ENCODE measurements at places on chromosomes 16 and 17.

DNA sequence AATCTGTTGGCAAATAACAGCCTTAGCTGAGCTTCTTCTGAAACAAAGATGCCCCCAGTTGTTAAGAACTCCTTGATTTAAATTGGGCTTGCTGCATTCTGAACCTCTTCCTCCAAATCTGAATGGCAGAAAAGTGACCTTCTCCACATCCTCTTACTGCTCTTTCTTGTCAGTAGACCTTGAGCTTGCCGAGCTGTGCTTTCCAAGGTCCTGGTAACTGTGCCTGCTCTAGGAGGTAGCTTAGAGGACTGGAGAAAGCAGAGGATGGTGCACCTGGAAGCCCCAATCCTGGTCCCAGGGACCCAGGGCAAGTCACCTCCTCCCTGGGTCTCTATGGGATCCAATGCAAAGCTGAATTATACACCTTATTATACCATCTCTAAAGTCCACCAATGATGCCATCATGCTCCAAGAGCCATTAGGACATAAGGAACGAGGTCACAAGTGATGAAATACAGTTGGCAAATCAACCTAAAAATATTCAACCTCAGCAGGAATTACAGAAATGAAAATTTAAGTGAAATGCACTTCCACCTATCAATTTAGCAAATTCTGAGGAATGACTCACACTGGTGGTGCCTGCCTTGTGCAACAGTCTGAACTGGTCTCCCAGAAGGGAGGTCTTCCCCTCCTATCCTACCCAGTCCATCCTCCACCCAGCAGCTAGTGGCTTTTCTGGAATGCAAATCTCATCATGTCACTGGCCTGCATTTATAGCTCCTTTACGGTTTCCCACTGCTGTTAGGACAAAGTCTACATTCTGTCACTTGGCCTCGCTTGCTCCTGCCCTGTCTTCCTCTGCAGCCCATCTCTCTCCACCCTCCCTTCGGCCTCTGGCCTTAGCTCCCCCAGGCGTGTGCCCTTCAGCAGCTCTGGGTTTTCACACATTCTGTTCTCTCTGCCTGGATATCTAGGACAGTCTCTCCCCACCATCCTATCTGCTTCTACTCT, 36.6 kb downstream of the TOM1L2 start:
- no peak for DNase-seq

GRCh38 chr16:79712276-79712675, 111.7 kb upstream of the MAF start:
- no peak for DNase-seq

DNA sequence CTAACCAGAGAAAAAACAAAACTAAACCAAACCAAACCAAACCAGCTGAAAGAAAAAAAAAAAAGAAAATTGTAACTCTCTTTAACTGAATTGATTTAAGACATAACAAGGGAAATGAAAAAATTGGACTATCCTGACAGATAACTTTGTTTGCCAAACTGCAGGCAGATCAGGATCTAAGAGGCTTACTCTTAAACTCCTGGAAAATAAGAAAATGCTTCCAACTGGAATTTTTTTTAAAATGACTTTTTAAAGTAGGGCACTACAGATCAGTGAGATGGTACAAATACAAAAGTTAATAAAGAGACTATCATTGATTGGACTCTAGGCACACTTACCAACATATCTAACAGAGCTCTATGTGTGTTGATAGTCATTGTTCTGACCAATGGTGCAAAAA, 125.5 kb upstream of the KCNJ16 start:
- DNase-seq, result no peak

DNA sequence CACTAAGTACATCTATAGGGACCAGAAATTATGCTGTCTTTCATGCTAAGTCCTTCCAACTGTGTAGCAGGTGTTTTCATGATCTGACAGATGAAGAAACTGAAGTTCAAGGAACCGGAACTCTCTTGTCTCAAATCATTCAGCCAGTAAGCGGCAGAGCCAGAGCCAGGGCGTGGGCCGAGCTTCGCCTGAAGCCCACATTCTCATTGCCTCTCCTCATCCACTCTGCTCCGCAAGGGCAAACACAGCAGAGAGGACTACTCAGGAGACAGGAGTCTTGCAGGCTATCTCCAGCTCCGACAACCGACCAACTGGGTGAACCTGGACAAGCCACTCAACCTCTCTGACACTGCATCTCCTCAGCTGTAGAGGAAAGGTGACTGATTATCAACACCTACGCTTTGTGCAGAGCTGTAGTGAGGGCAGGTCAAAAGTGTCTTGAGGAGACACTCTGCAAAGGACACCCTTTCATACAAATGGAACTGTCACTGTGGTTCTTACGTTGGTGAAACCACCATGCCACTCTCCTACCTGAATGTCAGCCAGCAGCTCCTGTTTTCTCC, 72.9 kb downstream of the CYTH1 start:
- no peak for DNase-seq

GRCh38 chr17:34386697-34387550, 23.9 kb upstream of the CCL1 start:
- no peak for DNase-seq

GRCh38 chr17:28372203-28372944, 880 bp downstream of the SARM1 start:
- DNase-seq, result no peak

GRCh38 chr16:11636172-11636721, 32.0 kb upstream of the SNN start:
- DNase-seq, result no peak

DNA sequence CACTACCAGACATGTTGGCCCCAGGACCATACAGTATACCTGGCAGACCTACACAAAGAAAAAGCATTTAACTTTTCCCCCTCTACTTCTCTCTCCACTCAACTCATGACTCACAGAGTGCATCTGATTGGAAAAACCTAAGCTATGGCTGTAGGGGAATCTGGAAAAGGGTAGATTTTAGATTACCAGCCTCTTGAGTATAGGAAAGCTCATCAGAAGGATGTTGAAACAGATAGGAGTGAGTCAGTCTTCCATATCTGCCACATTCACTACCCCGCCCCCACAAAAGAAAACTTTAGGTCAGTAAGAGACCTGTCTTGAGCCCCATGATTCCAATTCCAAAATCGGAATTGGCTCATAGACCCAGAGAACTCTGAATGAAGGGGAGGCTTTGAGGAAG, 12.3 kb downstream of the KRT9 start:
- DNase-seq, result no peak

- DNase-seq, result no peak
These were observed 65.9 kb downstream of the RBFOX1 start for GRCh38 chr16:7398536-7398935.

GRCh38 chr17:51079049-51079448, 41.6 kb downstream of the SPAG9 start:
- no peak for DNase-seq

DNA sequence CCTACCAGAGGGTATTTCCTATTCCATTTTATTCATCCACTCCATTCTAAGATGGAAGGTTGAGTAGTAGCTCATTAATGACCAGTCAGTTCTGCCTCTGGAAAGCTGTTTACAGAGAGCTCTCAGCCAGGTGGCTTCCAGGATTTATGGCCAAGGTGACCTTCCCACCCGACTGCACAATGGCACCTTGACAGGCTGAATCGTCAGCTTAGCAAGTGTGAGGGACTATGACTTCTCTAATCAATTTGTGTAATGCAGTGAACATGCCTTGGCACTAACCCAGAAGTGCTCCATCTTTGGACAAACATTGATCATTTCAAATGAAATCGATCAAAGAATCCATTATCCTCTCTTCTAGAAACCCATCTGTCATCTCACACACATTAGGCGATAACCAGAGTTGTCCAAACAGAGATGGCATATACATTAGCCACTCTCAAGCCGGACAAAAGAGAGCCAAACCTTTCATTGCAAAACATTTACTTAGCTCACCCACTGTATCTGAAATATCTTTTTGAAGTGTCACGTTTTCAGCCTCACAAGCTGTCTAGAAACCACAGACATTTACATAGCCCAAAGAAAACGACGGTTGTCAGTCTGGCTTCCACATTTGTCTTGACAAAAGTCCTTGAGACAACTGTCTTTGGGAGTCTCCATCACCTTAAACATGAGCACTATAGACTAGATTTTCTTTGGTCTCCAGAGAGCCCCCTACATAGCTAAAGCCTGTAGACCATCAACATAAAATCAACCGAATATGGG, 35.6 kb downstream of the CLEC3A start:
- DNase-seq, result no peak

- no peak for DNase-seq
These were observed 8.9 kb downstream of the DUS2 start for GRCh38 chr16:68031951-68032350.

DNA sequence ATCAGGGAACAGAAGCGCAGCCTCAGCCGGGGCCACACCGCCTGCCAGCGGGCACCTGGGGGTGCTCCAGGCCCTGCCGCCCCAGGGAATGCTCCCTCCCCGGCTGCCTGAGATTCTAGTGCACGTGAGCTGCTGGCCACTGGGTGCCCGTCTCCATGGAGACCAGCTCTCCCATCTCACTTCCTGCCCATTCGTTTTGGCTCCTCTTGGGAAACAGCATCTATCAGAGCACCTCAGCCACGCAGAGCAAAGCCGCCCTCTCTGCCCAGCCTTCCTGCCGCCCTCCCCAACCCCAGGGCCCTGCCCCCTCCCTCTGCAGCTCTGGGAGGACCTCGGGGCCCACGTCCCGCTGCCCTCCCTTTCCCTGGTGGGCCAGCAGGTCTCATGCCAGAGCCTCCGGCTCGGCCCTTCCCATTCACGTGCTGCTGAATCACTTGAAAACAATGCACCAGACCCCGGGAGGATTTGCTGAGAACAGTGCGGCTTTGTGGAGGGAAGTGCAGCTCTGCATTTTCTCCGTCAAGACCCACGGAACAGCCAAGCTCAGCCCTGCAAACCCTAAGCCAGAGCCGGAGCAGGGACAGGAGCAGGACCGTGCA, 19.4 kb downstream of the CEP295NL start:
- DNase-seq, result no peak

DNA sequence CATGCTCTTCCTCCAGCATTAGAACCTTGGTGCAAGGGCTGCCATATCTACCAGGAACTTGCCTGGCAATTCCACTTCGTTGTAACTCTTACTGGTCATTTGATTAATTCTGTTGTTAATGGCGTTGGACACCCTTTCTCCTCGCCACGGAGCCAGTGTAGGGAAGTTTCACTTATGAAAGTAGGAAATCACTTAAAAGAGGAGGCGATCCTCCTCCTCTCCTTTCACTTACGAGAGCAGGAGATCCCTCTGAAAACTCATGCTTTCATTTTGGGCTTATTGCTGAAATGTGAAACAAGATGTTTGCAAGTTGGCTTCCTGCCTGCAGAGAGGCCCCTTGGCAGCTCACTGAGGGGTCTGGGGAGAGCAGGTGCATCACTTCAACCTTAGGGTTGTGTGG, 226.0 kb downstream of the SNX29 start:
- no peak for DNase-seq

DNA sequence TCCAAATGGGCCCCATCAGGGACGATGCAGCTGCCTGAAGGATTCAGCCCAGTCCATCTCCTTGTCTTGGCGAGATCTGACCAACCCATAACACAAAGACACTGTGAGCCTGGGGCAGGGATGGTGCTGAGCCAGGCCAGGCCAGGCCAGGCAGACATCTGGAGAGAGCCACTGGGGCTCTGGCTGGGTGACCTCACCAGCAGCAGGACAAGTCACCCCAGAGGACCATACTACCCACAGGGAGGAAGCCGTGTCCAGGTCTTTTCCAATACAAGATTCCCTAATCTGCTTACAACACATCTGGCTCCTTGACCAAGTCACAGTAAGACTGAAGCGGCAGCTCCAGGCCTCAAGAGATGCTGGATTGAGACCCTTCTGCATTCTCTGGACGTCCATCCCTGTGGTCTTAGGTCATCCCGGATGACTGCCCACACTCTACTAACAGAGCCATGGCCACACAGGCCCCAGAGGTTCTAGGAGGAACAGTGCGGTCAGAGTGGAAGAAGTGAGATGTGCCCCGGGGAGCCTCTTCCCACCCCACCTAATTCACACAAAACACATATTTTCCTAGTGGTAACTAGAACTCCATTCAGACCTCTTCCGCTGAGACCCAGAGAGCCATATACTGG, 81.8 kb upstream of the RCVRN start:
- no peak for DNase-seq

- DNase-seq, result no peak
These were observed 151.5 kb upstream of the TOM1L1 start for GRCh38 chr17:54749157-54749556.

- no peak for DNase-seq
These were observed 37.7 kb downstream of the PLCG2 start for GRCh38 chr16:81816793-81817210.

DNA sequence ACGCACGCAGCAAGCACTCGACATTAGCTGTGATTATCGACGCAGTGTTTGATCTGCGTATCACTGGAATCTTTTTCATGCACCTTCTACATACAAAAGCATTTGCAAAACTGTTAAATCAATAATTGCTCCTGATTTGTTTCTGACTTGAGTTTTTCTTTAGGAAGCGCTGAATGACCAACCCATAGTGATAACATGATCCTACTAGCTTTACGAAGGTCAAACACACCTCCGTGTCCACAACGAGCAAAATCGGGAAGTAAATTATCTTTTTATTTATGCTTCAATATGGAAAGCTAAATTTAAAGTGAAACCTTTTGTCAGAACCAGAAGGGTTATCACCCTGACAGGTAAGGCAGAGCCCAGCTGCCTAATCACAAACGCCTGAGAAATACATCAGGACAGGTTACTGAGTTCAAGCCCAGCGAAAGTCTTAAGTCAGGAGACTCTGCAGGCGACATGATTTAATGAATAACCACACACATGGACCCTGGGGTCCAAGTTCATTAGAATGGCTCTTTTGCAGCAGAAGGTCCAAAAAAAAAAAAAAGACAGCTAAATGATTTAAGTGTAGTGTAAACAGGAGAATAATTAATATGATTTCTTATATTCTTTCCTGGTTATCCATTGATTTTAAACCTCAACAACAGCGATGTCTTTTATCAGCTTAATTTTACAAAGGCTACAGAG, 104.2 kb downstream of the ADCY9 start:
- DNase-seq, result no peak

DNA sequence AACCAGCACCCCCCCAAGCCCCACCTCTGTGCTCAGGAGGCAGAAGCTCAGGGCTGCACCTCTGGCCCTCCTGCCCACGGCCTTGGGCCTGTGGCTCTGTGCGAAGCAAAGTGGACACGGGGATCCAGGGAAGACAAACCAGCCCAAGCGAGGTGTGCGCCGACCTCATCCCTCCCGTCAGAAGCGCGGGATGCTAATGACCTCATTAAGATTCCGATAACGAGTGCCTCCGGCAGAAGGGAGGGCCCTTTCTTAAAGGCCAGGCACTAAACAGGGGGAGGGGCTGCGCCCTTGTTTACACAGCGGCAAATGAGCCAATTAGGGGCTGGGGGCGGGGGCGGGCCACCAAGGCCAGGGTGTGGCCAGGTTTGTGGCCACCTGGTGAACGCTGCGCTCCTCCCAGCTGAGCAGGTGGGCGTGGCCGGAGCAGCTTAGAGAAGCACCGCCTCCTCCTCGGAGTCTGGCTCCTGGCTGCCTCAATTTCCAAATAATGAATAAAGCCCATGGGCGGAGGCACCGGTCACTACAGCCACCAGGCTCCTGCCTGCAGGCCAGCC, 3.2 kb downstream of the CBX4 start:
- DNase-seq, result no peak
